Fibroblast of villous mesenchyme (primary cell): ENCODE measurements at places on chromosomes 12 and 14. TPM values are rescaled to one million over a fixed set of nuclear protein-coding genes. Genes with fewer than 3 reads are reported as not detected.

DNA sequence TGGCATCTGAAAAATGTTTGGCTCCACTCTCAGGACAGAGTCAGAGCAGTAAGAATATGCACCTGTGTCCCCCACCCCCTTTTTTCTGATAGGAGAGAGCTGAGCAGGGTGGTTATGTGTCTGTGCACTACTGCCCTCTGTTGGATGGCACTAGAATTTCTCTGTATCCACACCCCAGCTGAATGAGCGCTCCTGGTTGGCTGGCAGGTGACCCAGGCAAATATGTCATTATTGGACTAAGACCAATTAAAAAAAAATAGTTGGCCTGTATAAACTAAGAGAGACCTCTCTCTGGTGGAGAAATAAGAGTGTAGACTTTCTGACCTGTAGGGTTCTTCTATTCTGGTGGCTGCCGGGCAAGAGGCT lies 107.0 kb downstream of the PTCSC3 start:
- DNase-seq, result peak; percentile 17

- no peak for DNase-seq
These were observed 1.9 kb downstream of the RPLP0 start for GRCh38 chr12:120199025-120199424.

The DIO2 gene
- 31.5 and 42.5 TPM in 2 replicates for total RNA-seq

GRCh38 chr14:55546212-55546874 lies 33.7 kb upstream of the KTN1 start:
- no peak for DNase-seq

DNA sequence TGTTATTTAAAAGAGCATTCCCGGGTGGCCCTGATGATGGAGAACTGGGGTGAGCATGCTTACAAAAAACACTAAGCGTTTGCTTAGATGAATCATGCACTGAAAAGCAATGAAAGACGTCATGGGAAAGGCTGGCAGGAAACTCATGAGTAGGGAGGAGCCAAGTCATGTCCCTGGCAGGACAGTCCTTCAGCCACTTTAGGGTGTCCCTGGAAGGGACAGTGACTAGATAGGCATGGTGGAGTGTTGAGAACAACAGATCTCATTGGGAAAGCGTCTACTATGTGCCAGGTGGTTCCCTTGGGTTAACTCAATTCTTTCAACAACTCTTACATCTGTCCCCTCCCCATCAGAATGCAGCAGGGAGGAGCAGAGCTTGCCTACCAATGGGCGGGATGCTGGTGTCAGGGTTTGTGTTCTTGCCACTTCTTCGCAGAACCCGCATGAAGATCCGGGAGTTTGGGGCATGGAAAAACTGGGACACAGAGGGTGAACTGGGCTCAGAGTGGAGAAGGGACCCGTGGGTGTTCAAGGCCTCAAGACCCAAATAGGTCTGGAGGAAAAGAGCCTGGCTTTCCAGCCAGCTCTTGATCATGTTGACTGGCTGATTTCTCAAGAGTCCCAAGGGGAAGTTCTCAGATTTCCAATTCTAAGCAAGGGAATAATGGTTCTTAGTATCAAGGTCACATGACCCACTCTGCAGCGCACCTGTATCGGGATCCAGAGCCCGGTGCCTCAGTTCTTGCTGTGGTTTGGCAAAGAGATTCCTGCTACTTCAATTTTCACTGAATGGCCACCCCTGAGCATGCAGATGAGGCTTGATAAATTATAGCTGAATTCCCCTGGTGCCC lies 653.9 kb upstream of the TBX3 start:
- peak; percentile 90 for DNase-seq

DNA sequence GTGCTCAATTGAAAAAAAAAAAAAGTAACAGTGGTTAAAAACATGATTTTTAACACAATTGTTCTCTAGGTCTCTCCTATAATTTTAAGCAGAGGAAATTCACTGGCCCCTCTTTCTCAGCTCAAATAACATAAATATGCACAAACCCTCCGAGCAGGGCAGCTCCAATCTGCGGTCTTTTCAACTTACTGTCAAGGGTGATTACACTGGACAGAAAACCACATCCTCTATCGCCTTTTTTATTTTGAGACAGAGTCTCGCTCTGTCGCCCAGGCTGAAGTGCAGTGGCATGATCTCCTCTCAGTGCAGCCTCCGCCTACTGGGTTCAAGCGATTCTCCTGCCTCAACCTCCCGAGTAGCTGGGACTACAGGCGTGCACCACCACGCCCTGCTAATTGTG lies 16.5 kb upstream of the GABARAPL1 start:
- DNase-seq, result no peak

The IL31 gene
- total RNA-seq, result not detected in 2 replicates
